Muscle of back (tissue), 13 donors: ENCODE measurements at places on chromosomes 7 and 10. TPM values are rescaled to one million over a fixed set of nuclear protein-coding genes. Genes with fewer than 3 reads are reported as not detected.

The OR2A1 gene
- polyA plus RNA-seq: 0.28 TPM

The CYP3A4 gene
- 0.11 TPM for polyA plus RNA-seq

GRCh38 chr10:51821045-51821444 is 121.7 kb upstream of the CSTF2T start:
- no peak for DNase-seq

DNA sequence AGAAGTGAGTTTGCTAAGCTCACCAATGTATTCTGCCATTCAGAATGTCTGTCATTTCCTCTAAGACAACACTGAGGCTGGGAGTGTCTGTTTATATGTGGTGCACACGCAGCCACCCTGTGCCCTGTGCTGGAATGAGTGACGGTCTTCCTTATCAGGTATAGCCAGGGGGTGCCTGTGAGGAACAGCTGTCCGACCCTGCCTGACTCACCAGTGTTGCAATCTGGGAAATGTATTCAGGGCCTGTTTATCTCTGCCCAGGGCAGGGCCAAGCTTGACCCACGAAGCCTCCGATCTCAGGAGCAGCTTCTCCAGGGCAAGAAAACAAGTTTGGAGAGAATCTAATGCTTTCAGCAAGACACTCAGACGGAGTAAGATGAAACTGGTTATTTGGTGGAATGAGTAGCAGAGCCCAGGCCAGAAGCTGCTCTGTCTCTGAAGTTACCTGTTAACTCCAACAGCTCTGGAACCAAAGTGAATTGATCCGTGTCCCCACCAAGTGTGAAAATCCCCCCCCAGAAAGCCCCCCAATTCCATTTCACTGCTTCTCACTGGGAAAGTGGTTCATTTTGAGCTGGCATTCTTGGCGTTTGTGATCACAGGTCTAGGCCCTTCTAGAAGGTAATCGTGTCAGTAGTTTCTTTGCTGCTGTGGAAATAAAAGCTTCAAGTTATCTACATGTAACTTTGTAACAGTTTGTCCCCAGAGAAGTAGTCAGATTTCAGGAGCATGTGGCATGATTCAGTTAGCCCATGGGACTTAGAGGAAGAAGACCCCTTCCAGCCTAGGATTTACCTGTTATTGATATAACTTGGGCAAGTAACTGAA is 6.1 kb upstream of the UBE2H start:
- peak; percentile 30 for DNase-seq

DNA sequence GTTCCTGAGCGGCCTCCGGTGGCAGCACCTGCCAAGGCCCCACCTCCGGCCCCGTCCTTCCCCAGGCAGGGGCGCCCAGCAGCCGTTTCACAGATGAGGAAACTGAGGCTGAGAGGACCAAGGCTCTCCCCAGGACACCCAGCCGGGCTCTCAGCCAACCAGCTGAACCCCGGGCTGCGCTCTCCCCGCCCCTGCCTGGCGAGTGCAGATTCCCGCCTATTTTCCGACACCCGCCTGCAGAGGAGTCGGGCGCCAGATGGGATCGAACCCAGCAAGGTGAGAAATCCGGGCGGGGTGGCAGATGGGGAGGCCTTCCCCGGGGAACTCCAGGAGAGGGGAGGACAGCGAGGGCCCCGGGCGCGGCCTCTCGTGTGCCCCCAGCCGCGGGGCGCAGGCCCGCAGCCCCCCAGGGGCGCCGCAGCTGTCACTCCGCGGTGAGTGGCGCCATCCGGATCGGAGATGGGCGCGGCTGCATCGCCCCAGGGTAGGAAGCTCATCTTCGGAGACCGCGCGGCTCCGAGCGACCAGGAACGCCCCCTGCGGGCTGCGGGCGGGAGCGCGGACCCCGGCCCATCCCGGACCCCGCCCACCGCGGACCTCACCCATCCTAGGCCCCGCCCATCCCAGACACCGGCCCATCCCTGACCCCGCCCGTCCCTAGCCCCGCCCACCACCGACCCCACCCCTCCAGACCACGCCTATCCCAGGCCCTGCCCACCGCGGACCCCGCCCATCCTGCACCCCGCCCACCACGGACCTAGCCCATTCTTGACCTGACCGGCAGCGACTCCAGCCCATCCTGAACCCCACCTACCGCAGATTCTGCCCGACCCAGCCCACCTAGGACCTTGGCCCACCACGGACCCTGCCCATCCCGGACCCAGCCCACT is 90.3 kb downstream of the MICALL2 start:
- DNase-seq: peak; percentile 0

GRCh38 chr10:75240329-75241076 is 4.7 kb upstream of the COMTD1 start:
- no peak for DNase-seq
